Kasumi-1 (cell line): ENCODE measurements at places on chromosomes 6 and 20.

GRCh38 chr20:45944151-45944964, 9.9 kb downstream of the PCIF1 start:
- DNase-seq: no peak

GRCh38 chr20:49961413-49961812, 21.4 kb upstream of the SNAI1 start:
- DNase-seq: no peak

GRCh38 chr6:138162111-138162954, 594 bp downstream of the ARFGEF3 start:
- DNase-seq: peak; percentile 25

DNA sequence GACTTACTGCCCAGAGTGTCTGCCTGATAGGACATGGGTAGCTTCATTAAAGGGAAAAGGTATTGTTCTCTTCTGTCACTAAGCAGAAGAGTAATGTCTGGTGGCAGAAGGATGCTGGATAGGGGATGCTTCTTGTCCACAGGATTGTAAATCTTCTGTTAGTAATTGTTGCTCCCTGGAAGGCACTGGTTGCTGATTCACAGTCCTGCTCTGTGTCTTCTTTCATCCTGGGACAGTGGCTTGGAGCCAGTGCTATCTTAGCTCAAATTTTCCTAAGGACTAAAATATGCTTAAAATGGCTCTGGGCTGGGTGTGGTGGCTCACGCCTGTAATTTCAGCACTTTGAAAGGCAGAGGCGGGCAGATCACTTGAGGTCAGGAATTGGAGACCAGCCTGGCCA, 48.0 kb downstream of the SYTL3 start:
- DNase-seq: no peak

DNA sequence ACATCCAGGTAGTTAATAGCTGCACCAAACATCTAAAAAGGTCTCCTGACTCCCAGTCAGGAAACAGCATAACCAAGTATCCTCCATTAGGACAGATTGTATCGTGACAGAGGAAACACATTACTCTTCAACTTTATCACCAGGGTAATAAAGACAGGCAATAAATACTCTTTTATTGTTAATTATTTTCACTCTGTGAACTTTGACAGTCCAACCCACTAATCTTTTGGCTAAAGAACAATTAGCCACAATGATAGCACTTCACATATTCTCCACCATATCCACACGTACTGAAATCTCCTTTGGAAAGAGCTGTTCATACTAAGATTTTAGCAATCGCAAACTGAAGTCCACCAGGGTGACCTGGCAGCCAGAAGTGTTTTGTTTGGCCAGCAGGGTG, 46.4 kb downstream of the ARHGAP18 start:
- no peak for DNase-seq

DNA sequence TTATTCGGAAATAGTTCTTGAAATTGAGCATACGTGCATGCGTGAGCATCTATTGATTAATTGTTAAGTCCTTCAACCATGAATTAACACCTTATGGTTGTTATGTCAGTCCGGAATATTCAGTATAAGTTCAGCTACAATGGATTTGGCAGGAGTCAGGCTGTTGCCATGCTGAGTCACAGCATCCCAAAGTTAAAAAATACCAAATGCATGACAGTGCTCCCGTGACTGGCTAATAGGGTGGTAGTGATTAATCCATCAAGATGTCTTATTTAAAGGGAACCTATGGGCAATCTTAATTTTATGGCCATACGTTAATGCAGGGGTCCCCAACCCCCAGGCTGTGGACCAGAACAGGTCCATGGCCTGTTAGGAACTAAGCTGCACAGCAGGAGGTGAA, 10.5 kb downstream of the RAE1 start:
- no peak for DNase-seq

DNA sequence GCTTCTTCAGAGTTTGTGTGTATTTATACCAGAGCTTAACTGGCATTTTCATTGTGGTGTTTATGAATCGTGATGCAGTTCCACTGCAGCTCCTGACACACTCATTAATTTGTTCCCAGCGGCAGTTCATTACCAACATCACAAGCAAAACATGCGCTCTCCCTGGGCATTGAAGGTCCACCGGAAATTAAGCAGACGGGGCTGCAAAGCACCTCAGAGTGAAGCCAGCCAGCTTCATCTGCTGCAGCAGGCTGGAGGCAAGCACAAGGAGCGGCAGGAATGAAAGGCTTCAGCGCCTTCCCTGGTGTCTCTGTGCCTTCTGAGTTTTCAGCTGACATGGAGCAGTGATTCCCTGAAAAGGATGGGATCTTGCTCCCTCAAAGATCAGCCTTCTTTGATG, 246.0 kb upstream of the SPTLC3 start:
- no peak for DNase-seq

- no peak for DNase-seq
Measured at GRCh38 chr6:145155873-145156782, 579.2 kb downstream of the EPM2A start.

- no peak for DNase-seq
Measured at GRCh38 chr6:131549811-131550210, 23.2 kb upstream of the ARG1 start.

DNA sequence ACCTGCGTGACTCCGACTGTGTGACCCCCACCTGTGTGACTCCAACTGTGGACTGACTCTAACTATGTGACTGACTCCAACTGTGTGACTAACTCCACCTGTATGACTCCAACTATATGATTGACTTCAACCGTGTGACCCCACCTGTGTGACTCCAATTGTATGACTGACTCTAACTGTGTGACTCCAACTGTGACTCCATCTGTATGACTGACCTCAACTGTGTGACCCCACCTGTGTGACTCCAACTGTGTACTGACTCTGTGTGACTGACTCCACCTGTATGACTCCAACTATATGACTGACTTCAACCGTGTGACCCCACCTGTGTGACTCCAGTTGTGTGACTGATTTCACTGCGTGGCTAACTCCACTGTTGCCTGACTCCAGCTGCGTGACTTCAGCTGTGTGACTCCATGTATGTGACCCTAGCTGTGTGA, 38.6 kb downstream of the SYNJ2 start:
- no peak for DNase-seq

- DNase-seq: peak; percentile 61
Measured at GRCh38 chr6:4210629-4211419, 75.4 kb upstream of the ECI2 start.

DNA sequence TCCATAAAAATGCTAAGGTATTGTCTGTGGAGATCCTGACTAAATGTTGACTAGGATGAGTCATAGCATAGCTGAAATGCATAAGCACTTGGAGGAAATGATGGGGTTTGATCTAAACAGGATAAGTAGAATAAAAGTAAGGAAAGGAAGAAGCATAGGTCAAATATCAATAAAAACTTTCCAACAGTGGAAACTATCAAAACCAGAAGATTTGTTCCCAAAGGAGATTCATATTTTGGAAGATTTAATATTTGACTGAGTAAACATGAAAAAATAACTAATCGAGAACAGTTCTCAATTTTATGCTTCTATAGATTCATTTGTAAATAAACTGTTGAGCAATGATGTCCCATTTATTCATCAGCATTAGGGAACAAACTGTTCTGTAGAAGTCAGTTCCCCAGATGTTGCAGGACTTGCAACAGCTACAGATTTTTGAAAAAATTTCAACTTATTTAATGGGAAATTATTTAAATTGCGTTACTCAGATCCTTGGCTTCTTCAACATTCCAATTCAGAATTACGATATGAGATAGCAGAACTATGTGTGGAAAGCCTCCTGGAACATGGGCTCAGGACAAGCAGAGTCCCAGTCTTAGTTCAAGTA, 133.7 kb upstream of the TBX18 start:
- no peak for DNase-seq

GRCh38 chr20:34110025-34110744, 1.9 kb downstream of the EIF2S2 start:
- DNase-seq: no peak

DNA sequence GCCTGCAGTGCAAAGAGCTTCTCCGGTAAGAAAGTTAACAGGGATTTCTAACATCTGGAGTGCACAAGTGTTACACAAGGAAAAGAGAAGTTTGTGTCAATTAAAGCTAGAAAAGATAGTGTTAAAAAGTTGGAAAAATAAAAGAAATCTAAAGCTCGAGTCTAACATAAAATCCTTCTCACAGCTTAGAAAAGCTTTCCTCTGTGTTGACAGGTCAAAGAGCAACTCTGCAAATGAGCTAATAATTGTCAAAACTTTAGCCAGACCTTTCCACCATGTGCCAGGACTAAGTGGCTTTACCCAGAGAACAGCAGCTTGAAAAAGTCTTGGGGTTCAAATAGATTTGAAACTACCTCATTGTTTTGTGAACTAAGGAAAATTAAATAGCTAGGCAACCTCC, 14.8 kb downstream of the PTPRK start:
- no peak for DNase-seq

GRCh38 chr6:140731741-140732140, 1357.3 kb upstream of the CITED2 start:
- no peak for DNase-seq

- DNase-seq: no peak
Measured at GRCh38 chr20:43124241-43124640, 65.5 kb downstream of the PTPRT start.

- no peak for DNase-seq
Measured at GRCh38 chr20:35788796-35789195, 17.0 kb downstream of the PHF20 start.

- no peak for DNase-seq
Measured at GRCh38 chr6:102411796-102412195, 1018.3 kb downstream of the GRIK2 start.

GRCh38 chr6:168370310-168370991, 50.9 kb upstream of the DACT2 start:
- peak; percentile 19 for DNase-seq

DNA sequence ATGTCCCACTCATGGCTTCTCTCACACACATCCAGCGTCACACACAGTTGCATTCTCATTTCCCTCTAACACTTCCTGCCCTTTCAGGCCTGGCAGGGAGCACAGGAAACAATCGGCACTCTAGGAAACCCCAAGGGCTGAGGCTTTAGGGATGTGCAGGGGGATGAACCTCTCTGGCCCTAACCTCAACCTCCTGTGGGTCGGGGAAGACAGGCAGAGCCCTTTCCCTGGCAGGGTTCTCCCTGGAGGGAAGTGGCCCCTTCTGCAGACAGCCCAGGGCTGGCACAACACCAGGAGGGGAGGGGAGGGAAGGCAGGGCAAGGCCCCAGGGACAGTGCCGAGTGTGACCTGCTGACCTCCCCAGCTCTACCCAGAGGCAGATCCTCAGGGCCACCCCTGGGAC, 2.7 kb downstream of the TEAD3 start:
- peak; percentile 95 for DNase-seq

DNA sequence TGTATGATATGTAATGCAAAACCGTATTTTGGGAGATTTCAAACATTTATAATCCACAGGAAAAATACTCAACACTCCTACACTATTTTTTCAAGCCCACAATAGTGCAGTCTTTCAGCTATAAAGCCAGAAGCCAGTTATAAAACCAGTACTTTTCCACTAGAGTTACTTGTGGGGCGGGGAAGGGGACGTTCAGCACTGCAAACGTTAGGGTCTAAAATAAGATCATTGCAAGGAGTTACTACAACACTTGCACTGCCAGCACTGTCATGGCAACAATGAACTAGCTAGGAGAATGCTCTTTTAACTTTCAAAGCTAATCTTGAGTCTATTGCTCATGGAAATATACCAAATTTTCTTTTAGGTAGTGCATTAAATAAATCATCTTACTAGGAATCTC, 14.7 kb downstream of the SESN1 start:
- DNase-seq: peak; percentile 89

- DNase-seq: peak; percentile 26
Measured at GRCh38 chr6:158631678-158632537, 12.6 kb downstream of the DYNLT1 start.

DNA sequence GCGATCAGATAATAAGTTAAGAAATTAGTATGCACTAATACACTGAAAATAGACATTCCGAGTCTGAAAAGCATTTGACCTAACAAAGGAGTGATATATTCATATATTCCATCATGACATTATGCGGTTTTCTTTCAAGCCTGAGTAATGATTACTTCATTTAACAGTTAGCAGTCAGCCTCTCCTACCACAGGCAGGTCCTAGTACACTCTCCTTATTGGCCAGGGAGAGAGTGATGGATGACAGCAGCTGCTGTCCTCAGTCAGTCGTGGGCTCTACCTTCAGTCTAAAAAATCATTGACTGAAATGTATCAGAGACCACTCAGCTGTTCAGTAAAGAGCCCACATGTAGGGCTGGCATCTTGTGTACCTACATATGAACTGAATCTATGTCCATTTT, 33.2 kb upstream of the VGLL2 start:
- no peak for DNase-seq

DNA sequence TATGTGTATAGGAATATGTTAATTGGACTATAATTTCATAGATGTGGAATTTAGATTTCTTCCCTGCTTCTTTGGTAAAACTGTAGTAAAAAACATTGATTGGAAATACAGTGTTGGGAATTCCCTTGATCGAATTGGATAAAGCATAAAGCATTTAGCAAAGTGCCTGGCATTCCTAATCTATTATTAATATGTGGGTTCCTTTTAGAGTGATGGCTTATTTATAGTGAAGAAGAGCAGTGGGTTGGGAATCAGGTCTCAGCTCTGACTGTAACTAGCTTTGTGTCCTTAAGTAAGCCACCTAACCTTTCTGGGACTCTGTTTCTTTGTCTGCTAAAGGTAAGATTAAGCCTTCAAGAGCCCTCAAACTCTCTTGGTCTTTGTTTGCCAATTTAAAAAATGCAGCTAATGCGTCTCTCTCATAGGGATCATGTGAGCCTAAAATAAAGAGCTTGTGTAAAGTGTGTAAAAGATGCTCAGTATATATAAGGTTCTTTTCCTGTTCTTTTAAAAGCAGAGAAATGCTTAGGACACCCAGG, 53.3 kb downstream of the KCNS1 start:
- DNase-seq: no peak

DNA sequence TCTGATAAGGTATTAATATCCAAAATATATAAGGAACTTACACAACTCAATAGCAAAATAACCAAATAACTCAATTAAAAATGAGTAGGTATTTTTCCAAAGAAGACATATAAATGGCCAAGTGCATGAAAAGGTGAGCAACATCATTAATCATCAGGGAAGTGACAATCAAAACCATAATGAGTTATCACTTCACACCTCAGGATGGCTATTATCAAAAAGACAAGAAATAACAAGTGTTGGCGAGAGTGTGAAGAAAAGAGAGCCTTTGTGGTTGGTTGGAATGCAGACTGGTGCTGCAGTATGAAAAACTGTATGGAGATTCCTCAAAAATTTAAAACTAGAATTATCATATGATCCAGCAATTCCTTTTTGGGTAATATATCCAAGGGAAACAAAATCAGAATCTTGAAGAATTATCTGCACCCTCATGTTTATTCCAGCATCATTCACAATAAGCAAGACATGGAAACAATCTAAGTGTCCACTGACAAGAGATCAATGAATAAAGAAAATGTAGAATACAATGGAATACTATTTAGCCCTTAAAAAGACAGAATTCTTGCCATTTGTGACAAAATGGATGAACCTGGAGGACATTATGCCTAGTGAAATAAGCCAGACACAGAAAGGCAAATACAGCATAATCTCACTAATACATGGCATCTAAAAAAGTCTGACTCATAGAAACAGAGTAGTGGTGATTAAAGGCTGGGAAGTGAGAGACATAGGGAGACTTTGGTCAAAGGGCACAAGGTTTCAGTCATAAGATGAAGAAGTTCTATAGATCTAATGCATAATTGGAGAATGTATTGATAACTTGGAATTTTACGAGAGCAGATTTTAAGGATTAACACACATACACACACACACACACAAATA, 175.6 kb downstream of the FOXA2 start:
- DNase-seq: no peak

- DNase-seq: peak; percentile 60
Measured at GRCh38 chr6:31541059-31541657, 645 bp downstream of the DDX39B start.

GRCh38 chr6:30062471-30063178, 1.6 kb downstream of the POLR1H start:
- DNase-seq: no peak

GRCh38 chr6:157300436-157300835, 22.9 kb downstream of the TMEM242 start:
- no peak for DNase-seq
